GM12878 (cell line): ENCODE measurements at places on chromosomes 5 and 9. TPM values are rescaled to one million over a fixed set of nuclear protein-coding genes. Genes with fewer than 3 reads are reported as not detected.

GRCh38 chr9:68697851-68698250 is 7.2 kb upstream of the PIP5K1B start:
- no peak overlapping the region for H3K27ac ChIP-seq
- H3K27me3 ChIP-seq, result no peaks in the 10 kb centered on the region; the same call in 1 of the 2 replicates
- no peaks in the 10 kb centered on the region for H3K36me3 ChIP-seq
- no peak for DNase-seq

SAPCD2 gene
- 30.0 and 32.5 TPM in 2 replicates for total RNA-seq

CARTPT gene
- total RNA-seq, result not detected in 2 replicates

DNA sequence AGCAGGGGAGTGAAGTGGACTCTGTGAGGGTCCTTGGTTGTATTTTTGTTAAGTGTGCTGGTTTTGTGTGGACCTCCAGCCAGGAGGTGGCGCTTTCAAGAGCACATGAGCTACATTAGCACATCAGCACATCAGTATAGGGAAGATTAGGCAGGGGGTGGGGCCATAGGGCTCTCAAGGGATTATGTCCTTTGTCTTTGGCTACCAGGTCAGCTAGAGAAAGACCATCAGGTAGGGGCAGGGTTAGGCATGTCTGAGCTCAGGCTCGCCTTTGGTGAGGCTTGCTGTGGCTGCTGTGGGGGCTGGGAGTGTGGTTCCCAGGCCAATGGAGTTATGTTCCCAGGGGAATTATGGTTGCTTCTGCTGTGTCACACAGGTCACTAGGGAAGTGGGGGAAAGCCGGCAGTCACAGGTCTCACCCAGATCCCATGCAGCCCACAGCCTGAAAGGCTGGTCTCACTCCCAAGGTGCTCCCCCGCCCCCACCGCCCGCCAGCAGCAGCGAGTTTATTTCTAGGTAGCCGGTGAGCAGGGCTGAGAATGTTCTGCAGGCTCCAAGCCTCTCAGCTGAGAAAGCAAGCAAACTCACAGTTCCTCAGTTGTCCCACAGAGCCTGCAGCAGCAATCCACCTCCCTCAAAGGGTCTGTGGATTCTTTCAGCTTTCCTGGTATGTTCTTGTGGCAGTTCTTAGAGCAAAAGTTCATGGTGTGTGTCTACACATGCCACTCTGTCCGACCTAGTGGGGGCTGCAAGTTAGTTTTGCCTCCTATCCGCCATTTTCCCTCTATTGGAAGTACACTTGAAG is 13.7 kb downstream of the OR1J1 start:
- H3K27me3 ChIP-seq, result no peaks in the 10 kb centered on the region; the same call in 1 of the 2 replicates
- H3K36me3 ChIP-seq, result no peaks in the 10 kb centered on the region
- no peaks in the 10 kb centered on the region for H3K4me1 ChIP-seq
- DNase-seq, result peak; percentile 45
- peak overlapping the region; percentile 54; the same call in 1 of the 2 replicates for H3K4me3 ChIP-seq

DNA sequence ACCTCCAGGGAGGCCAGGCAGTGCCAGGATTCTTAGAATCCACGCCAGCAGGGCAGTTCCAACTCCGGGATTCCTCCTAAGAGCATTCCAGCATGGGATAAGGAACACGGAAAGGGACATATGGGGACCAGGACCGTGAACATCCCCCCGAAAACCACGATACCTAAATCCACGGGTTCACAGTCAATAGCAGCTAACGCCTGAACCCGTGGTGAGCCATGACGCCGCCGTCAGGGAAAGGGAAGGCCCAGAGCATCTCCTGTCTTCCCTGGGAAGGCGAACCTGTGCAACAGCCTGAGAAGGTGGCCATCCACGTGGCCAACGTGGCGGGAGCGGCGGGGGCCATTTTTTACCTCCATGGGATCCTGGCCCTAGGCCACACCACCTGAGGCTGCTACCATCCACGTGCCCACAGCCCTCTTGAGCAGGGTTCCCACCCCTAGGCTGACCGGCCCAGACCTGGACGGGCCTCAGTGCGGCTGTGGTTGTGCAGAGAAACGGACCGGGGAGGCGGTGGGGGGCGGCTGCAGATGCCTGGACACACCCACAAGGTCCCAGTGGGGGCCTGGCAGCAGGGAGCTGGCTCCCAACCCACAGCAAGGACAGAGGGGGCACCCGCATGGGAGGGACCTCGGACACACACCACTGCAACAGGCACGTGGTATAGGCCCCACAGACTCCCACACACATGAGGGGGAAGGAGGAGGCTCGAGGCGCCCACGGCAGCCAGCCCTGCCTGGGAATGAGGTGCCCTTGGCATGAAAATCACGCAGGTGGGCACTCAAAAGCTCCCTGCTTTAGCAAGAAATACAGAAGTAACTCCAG is 42.8 kb downstream of the SLC12A7 start:
- H3K27me3 ChIP-seq, result no peaks in the 10 kb centered on the region
- no peaks in the 10 kb centered on the region for H3K4me1 ChIP-seq
- H3K36me3 ChIP-seq, result no peaks in the 10 kb centered on the region
- no peak overlapping the region for H3K27ac ChIP-seq
- no peak for DNase-seq

- no peaks in the 10 kb centered on the region for H3K4me1 ChIP-seq
- H3K27ac ChIP-seq, result no peak overlapping the region
- peaks cover 7% of the 10 kb centered on the region; the same call in 1 of the 2 replicates for H3K36me3 ChIP-seq
- DNase-seq, result no peak
Measured at GRCh38 chr5:138815529-138815928, 59.6 kb downstream of the LRRTM2 start.

SLC34A1 gene
- 0.05 and 0.10 TPM in 2 replicates for total RNA-seq

DNA sequence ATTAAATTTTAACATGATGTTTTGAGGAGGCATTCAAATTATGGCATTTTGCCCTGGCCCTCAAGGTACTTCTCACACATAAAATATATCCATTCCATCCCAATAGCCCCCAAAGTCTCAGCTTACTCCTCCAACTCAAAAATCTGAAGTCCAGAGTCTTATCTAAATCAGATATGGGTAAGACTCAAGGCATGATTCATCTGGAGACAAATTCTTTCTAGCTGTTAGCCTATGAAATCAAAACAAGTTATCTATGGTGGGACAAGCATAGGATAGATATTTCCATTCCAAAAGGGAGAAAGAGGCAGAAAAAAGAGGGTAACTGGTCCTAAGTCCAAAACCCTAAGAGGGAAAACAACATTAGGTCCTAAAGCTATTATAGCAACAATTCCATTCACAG is 408.4 kb downstream of the ZNF608 start:
- H3K4me3 ChIP-seq, result no peak overlapping the region
- H3K27ac ChIP-seq, result no peak overlapping the region
- H3K36me3 ChIP-seq, result no peaks in the 10 kb centered on the region
- no peak for DNase-seq

GRCh38 chr9:71647094-71647591 is 121.2 kb downstream of the CEMIP2 start:
- no peaks in the 10 kb centered on the region for H3K36me3 ChIP-seq
- peak; percentile 16 for DNase-seq
- H3K4me3 ChIP-seq, result no peak overlapping the region
- H3K27ac ChIP-seq, result no peak overlapping the region

DNA sequence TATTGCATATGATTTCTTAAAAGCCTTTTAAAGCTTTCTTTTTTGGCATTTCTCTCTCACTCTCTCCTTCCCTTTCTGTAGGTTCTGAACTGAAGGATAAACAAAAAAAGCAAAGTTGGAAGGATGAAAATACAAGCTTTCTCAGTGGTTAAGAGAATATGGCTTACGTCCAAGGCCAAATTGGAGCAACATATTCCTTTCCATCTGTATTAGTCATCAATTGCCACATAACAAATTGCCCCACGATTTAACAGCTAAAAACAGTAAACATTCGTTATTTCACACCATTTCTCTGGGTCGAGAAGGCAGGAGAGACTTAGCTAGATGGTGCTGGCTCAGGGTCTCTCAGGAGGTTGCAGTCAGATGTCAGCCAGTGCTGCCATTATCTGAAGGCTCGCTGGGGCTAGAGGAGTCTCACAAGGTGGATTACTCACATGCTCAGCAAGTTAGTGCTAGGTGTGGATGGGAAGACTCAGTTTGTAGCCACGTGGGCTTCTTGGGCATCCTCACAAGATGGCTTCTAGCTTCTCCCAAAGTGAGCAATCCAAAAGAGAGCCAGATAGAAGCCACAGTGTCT is 2.0 kb upstream of the ROR2 start:
- no peaks in the 10 kb centered on the region for H3K36me3 ChIP-seq
- no peak for DNase-seq
- no peak overlapping the region for H3K27ac ChIP-seq
- H3K4me1 ChIP-seq, result no peaks in the 10 kb centered on the region
- peaks cover 8% of the 10 kb centered on the region; the same call in 1 of the 2 replicates for H3K27me3 ChIP-seq

DNA sequence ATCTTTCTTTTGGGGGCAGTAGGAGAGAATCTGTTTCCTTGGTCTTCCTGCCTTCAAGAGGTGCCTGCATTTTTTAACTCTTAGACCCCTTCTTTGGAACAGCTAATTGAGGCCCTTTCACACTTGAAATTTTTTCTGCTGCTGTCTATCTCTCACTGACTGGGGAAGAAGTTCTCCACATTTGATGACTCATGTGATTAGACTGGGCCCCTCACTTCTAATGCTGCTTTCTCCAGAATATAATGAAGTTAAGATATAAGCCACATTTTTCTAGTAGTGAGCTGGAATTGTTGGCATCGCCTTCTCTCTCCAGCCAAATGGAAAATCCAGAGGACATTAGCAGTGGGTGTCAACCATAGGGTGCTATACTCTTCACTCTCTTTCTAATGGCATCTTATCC is 12.4 kb downstream of the ZNF474 start:
- H3K4me1 ChIP-seq, result no peaks in the 10 kb centered on the region
- no peak overlapping the region for H3K4me3 ChIP-seq
- no peak overlapping the region for H3K27ac ChIP-seq
- H3K27me3 ChIP-seq, result no peaks in the 10 kb centered on the region

TEK gene
- total RNA-seq, result 0.08 TPM in 1 of 2 replicates, not detected in the other
